ENCODE measurements at places on chromosomes 12 and 14. TPM values are rescaled to one million over a fixed set of nuclear protein-coding genes. Genes with fewer than 3 reads are reported as not detected.

GRCh38 chr12:32757157-32757556 lies 1.5 kb upstream of the YARS2 start:
- no peak overlapping the region for H3K27ac ChIP-seq
- no peak for DNase-seq
- H3K36me3 ChIP-seq, result peaks cover 20% of the 10 kb centered on the region
- peaks cover 8% of the 10 kb centered on the region for H3K27me3 ChIP-seq
- no peak overlapping the region for H3K4me3 ChIP-seq
- H3K4me1 ChIP-seq, result peaks cover 14% of the 10 kb centered on the region

STON2 gene
- 34.3 TPM for total RNA-seq

PAPLN gene
- 10.7 TPM for total RNA-seq

DTD2 gene
- total RNA-seq, result 13.4 TPM

GRCh38 chr14:89190765-89191513 lies 226.1 kb downstream of the FOXN3 start:
- peaks cover 9% of the 10 kb centered on the region for H3K36me3 ChIP-seq
- H3K27me3 ChIP-seq, result no peaks in the 10 kb centered on the region
- H3K27ac ChIP-seq, result no peak overlapping the region
- no peaks in the 10 kb centered on the region for H3K4me1 ChIP-seq

DNA sequence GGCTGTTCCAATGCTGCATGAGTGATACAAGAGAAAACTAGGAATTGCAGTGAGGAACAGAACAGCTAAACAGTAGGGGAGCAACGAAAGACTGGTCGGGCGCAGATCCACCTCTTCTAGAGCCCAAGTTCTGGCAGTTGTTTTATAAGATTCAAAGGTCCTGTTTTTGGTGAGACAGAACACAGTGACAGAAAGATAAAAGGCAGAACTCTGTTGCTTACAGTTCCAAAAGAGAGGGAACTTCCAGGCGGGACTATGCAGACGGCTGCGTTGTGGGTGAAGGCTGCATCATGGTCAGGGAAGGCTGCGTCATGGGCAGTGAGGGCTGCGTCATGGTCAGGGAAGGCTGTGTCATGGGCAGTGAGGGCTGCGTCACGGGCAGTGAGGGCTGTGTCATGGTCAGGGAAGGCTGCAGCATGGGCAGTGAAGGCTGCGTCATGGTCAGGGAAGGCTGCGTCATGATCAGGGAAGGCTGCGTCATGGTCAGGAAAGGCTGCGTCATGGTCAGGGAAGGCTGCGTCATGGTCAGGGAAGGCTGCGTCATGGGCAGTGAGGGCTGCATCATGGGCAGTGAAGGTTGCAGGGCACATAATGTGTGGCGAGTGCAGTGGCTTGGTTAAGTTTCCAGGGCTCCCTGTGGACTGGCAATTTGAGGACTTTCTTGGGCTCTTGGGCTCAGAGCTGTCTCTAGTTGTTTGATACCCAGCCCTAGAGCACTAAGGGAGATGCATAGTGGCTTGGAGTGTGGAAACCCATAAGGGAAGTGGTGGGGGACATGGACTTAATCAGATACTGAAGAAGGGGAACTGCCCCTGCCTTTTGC lies 619.9 kb downstream of the AACS start:
- H3K4me1 ChIP-seq, result no peaks in the 10 kb centered on the region
- no peak for DNase-seq
- H3K27ac ChIP-seq, result no peak overlapping the region
